IMR-90 (cell line): ENCODE measurements at places on chromosomes 7 and 10. TPM values are rescaled to one million over a fixed set of nuclear protein-coding genes. Genes with fewer than 3 reads are reported as not detected.

The GNA12 gene
- 14.3 and 14.4 TPM in 2 replicates for total RNA-seq

The SLC26A5 gene
- not detected in 2 replicates for total RNA-seq

The METTL27 gene
- total RNA-seq: 1.7 and 2.3 TPM in 2 replicates

DNA sequence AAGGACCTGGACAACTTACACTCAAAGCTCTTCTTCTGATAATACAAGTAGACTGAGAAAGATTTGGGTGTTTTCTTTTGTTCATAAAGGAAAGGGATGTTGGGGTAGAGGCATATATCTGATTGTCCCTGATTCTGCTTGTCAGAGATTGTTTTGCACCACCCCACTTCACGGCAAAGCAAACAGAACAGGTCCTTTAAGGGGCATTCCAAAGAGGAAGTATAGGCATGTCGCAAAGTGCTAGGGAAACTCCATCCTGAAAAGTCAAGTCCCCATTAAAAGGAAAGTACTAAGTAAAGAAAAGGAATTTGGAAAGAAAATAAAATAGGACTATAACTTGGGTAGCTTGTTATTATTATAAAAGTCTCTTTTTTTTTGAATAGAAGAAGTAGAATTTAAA lies 233.0 kb downstream of the DNAJB9 start:
- no peak for DNase-seq

GRCh38 chr10:76051007-76051936 lies 619.8 kb downstream of the LRMDA start:
- no peak for DNase-seq

DNA sequence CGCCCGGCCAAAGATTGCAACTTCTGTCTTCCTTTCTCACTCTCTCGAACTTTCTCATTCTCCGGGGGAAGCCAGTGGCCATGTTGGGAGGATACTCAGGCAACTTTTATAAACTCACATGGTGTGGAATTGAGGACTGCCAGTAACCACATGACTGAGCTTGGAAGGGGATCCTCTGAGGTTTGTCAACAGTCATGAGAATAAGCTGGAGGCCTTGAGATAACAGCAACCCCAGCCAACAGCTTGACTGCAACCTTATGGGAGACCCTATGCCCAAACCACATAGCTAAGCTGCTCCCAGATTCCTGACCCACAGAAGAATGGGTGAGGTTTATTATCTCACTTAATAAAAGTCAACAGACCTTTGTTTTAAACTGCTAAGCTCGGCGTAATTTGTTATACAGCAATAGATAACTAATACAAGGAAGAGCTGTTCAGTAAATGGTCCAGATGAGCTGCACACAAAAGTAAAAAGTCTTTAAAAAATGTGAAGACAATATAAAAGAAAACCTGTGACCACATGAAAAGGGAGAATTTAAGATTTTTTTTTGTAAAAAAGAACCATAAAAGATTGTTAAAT lies 9.6 kb downstream of the SYPL1 start:
- DNase-seq: no peak

GRCh38 chr10:97400665-97401454 lies at the start of gene RRP12:
Gene RRP12, minus strand, starts transcription at chr10:97401340. Its CDS starts 109 bp downstream, at chr10:97401231.
- DNase-seq: peak; percentile 98

DNA sequence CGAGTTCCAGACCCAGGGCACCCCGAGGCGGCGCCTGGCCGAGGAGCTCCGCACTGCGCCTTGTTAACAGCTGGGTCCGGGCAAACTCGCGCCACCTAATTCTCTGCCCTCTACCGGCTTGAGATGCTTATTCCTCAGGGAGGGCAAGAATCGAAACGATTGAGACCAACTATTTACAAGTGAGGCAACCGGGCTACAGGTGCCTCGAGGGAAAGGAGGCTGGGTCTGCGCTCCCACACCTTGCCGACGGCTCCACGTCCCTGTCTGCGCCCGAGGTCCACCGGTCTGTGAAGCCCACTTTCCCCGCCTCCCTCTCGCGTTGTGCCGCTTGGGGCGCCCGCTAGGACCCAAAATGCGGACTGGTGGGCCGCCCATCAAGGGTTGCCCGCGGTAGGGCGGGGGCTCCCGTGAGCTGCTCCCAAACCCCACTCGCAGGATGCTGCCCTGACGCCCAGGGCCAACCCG lies 527 bp downstream of the AKR1B1 start:
- DNase-seq: peak; percentile 34

DNA sequence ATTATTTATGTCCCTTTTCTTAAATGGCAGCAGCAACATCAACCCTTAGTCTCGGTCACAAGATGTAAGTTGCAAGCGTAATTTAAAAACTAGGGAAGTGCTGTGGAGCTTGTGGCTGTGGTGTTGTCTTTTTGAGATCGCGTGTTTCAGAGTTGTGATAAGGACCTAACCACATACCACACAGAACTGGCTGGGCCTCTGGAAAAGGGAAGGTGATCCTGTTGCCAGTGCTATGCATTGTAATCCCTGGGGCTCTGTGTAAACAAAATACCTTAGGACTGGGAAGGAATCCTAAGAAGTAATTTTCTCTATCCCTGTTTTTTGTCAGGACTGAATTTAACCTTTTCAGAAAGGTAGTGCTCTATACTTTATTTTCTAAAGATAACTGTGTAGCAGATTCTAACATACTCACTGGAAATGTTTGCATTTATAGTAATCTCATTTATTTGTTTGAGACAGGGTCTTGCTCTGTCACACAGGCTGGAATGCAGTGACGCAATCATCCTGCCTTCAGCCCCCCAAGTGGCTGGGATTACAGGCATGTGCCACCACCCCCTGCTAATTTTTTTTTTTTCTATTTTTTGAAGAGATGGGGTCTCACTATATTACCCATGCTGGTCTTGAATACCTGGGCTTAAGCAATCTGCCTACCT lies 60.4 kb downstream of the INPP5F start:
- peak; percentile 78 for DNase-seq
